Muscle of arm (tissue), 14 donors: ENCODE measurements at places on chromosomes 13 and 19. TPM values are rescaled to one million over a fixed set of nuclear protein-coding genes. Genes with fewer than 3 reads are reported as not detected.

Gene CGB5
- not detected for polyA plus RNA-seq

DNA sequence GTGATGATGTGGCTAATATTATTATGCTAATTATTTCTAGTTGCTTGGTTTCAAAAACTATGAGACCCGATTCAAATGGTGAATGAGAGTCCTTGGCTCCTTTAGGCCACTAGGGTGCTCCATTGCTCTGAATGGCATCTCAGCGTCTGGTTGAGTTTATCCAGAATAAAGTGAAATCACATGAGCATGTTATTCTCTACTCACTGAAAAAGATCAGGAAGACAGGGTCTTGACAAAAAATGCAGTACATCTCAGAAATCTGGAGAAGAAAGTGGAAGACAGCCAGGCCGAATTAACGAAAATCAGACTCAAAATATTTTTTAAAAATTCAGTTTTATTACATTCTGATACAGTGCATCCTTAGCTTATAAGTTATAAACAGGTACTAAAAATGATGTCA is 516.2 kb downstream of the MYO16 start:
- DNase-seq = peak; percentile 54

Gene ATP4B
- 0.13 TPM for polyA plus RNA-seq

GRCh38 chr19:47143322-47144073 is 12.9 kb downstream of the SAE1 start:
- no peak for DNase-seq

GRCh38 chr13:79070343-79070974 is 335.6 kb downstream of the RBM26 start:
- no peak for DNase-seq

Gene CD33
- 2.0 TPM for polyA plus RNA-seq

Gene KLK2
- polyA plus RNA-seq = not detected

Gene OVOL3
- not detected for polyA plus RNA-seq

DNA sequence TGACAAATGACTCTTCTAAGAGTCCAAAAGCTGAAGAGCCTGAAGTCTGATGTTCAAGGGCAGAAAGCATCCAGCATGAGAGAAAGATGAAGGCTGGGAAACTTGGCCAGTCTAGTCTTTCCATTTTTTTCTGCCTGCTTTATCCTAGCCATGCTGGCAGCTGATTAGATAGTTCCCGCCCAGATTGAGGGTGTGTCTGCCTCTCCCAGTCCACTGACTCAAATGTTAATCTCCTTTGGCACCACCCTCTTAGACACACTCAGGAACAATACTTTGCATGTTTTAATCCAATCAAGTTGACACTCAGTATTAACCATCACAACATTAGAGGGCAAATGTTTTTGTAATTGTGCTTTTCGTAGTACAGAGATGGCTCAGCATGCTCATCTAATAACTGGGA is 267.5 kb upstream of the KLHL1 start:
- DNase-seq = no peak

DNA sequence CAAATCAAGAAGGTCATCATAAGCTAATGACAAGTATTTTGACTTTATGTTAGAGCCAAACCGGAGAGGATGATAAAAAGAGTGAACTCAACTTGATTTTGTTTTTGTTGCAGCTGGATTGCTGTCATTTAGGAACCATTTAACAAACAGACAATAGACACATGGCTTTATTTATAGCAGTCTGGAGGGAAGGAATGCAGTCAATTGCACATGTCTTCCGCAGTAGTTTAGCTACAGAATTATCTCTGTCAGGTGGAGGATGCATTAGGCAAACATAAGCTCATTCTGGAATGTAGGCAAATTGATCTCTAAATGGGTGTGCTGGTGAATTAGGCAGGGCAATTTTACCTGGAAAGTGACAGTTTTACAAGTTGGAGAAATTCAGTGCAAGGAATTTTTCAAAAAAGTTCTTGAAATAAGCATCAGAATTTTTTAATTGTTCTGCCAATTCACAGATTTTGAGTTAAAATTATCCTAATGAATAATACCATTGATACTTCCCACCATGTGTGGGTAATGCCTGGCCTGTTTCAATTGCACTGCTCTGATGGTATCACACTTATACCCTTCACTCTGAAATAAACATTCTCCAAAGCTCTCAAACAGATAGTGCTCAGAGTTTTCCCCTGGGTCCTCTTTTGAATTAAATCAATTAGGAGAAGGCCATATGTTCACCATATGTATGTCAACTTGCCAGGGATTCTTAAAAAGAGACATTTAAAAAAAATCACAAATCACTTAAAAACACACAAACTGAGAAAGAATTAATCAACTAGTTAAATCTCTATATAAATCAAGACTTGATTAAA is 318.3 kb downstream of the NDFIP2 start:
- DNase-seq = peak; percentile 32

DNA sequence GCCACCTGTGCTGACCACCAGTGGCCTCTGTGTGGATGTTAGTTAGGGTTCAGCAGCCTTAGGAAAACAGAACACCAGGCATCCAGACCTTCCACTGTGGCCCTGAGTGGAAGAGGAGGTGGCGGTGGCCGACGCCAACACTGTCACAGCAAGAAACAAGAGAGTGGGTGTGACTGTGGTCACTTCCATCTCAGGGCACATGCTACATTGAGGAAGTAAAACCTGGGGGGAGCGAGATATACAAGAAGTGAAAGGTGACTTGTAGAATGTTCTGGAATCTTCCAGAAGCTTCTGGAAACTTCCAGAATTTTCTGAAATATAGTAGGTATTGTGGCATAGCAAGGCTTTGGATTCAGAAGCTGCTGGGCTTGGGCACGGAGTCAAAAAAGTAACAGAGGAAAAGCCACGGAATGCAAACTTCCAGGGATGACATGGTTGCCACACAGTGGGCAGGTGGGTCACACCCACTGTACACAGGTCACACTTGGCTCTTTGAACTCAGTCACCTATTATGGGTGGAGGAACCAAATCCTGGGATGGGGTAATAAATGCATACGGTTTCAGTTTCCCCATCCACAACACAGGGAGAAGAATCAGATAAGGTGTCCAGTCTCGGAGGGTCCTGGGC is 24.3 kb downstream of the GNG7 start:
- no peak for DNase-seq

- DNase-seq = peak; percentile 44
Observed at GRCh38 chr13:33676045-33676989, 141.6 kb upstream of the RFC3 start.

Gene GRIK5
- polyA plus RNA-seq = 3.2 TPM
